ENCODE measurements at places on chromosomes 1 and 21. TPM values are rescaled to one million over a fixed set of nuclear protein-coding genes. Genes with fewer than 3 reads are reported as not detected.

DNA sequence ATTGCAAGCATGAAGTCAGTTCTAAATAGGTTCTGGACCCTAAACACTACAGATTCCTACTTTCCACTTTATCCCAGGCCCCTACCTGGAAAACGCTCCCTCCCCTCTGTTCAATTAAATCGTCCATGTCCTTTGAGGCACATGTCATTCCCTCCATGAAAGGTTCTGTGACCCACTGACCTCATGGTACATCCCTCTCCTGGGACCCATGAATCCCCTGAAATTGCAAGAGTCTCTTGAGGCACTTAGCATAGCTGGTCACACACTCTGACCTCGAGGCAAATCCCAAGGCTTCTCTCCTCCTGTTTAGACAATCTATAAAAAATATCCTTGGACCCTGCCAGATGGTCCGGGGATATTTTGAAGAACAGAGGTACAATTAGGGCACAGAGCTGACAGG lies 34.3 kb upstream of the KRTAP19-8 start:
- DNase-seq, result no peak

DNA sequence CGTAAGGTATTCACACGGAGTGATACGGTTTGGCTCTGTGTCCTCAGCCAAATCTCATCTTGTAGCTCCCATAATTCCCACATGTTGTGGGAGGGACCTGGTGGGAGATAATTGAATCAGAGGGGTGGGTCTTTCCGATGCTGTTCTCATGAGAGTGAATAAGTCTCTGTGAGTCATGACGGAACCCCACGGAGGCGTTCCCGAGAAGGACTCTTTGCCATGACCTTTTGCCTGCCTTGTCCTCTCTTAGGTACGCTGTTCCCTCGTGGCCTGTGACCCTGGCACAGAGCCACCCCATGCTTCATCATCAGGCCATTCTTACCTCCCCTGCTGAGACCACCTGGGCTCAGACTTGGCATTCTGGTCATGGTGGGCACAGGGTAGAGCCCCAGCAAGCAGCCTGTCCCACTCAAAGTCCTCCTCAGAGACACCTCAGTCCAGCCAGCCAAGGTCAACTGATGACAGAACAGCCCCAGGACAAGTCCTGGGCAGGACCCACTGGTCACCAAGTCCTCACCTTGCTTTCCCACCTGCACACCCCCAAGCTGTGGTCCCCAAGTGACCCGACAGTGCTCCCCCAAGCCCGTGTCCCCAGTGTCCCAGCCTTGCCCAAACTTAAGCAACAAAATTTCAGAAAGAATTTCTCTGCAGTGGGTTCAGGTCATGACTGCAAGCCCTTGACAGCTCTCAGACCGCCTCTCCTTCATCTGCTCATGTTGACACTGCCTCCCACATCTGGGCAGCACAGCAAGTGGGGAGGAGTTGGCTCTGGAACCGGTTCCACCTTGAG lies 158.4 kb downstream of the ACTL8 start:
- DNase-seq, result no peak

The SMCP gene
- not detected for total RNA-seq

GRCh38 chr1:201354151-201354900 lies 23.2 kb downstream of the TNNT2 start:
- DNase-seq, result no peak

The OR2L13 gene
- not detected for total RNA-seq

DNA sequence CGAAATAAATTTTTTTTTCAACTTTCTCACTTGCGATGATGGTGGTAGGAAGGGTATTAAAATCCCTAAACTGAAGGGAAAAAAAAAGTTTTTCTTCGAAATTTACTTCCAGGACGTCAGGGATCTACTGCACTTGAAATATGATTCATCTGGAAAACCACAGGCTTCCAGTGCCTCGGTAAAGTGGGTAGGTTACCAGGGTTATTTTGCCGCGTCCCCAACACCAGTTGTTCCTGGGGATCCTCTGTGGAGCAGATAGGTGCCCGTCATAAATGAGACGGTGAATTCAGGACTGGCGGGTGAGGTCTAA lies 773 bp downstream of the RABIF start:
- DNase-seq, result no peak

GRCh38 chr1:82560566-82560965 lies 759.8 kb downstream of the ADGRL2 start:
- no peak for DNase-seq

GRCh38 chr1:64505944-64506655 lies 36.2 kb downstream of the CACHD1 start:
- no peak for DNase-seq

The TIE1 gene
- total RNA-seq, result not detected

GRCh38 chr1:164785841-164786534 lies 227.0 kb downstream of the PBX1 start:
- no peak for DNase-seq

- DNase-seq, result no peak
Observed at GRCh38 chr1:16072616-16073484, 601 bp downstream of the FAM131C start.

The FAAH gene
- total RNA-seq, result 0.74 TPM

The FAM151A gene
- total RNA-seq, result not detected

GRCh38 chr1:203619091-203619780 lies 7.4 kb upstream of the ATP2B4 start:
- DNase-seq, result peak; percentile 99

DNA sequence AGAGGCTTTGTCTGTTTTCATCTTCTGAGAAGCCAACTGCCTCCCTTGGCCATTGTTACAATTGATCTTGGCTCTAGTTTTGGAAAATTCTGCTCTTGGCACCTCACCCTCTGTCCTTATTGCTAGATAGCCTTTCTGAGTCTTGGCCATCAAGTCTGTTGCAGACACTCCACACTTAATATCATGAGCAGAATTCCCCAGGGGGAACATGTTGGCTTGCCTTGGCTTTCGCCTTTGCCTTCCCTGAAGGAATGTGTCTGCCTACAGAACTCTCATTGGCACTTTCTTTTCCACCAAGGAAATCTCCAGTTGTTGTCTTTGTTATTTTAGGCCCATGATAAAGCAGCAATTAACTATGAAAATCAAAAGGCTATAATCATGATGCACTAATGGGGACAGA lies 42.7 kb upstream of the LDLRAP1 start:
- no peak for DNase-seq

DNA sequence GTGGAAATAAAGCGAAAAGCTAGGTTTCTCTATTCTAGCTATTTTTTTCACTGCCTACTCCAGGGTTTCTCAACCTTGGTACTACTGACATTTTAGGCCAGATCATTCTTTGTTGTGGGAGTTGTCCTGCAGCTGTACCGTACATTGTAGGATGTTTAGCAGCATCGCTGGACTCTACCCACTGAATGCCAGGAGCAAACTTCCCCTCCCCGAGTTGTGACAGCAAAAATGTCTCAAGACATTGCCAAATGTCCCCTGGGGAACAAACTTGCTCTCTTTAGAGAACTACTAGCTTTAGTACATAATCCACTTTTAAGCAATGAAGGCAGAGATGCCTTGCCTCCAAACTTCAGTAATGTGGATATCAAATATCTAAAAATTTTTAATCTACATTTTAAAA lies 122.8 kb downstream of the PLPPR5 start:
- DNase-seq, result no peak

The ZYG11A gene
- 2.1 TPM for total RNA-seq

The FOXJ3 gene
- 32.3 TPM for total RNA-seq

- no peak for DNase-seq
Observed at GRCh38 chr1:197981561-197981960, 64.4 kb downstream of the LHX9 start.

DNA sequence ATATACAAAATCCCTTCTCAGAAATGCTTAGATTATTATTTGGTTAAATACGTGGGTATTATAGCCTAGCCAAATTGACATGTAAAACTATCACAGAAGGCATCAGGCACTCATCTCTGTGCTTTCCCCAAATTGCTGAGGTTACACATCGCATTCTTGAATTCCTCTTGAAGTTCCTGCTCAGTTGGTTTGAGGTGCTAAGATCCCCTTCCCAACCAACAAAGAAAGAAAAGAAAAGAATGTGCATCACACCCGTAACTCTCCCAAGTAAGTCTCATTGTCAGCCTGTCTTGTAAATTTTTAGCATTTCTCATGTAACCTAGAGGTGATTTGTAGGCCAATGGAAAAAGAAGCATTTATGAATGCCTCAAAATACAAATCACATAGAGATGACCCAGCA lies 539.2 kb upstream of the PRMT6 start:
- no peak for DNase-seq

GRCh38 chr1:56922070-56922469 lies 43.7 kb downstream of the C8B start:
- DNase-seq, result no peak

DNA sequence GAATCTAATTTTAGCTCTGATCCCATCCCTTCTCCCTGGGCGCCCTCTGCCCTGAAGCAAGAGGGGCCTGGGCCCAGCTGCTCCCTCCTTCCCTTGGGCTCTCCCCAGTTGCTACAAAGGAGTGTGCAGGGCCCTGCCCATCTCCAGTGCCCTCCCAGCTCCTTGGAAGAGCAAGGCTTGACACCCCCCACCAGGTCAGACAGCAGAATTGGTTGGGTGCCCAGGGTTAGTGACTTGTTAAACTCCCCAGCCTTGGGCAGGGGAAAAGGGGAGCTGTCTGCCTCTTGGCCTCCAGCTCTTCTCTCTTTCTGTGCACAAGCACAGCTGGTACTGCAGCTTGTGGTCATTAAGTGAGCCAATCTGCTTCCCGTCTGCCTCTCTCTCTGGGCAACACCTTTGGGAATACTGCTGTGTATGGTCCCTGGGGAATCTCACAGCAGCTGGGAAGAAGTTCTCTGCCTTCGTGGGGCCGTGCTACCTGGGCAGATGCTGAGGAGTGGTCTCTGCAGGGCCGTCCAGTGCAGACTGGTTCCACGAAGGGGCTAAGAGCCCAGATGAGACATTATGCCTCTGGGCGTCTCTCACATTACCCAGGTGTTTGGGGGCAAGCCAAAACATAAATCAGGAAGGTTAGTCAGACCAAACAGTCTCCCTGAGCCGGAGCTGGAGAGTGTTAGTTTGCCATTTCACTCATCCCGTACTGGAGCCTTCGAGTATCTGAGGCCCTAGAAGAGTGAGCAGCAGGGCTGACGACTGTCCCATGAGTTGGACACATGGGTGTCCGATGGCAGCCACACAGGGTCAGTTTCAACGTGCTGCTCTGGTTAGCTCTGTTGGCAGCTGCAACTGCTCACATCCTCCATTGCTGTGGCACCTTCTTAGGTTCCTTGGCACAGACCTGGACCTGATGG lies 37.3 kb downstream of the TMEM53 start:
- DNase-seq, result no peak

The ARHGAP30 gene
- total RNA-seq, result not detected

The CD58 gene
- total RNA-seq, result 23.2 TPM

The DPT gene
- not detected for total RNA-seq

- no peak for DNase-seq
Observed at GRCh38 chr1:241101622-241102021, 255.4 kb downstream of the RGS7 start.

DNA sequence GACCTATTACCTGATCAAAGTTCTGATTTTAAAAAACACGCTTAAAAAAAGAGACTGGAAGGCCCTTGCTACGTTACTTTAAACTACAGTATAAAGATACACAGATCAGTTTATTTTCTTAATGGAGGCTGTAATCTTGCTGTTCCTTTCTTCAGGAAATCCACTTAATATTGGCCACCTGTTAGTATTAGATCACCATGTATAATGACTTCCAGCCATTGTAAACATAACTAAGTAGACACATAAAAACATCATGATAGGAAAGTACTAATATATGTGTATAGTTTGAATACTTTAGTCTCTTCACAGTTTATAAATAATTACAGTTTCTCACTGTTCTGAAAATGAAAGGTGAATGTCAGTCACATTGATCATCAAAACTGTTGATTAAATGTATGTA lies 68.6 kb downstream of the ADGRL2 start:
- no peak for DNase-seq

DNA sequence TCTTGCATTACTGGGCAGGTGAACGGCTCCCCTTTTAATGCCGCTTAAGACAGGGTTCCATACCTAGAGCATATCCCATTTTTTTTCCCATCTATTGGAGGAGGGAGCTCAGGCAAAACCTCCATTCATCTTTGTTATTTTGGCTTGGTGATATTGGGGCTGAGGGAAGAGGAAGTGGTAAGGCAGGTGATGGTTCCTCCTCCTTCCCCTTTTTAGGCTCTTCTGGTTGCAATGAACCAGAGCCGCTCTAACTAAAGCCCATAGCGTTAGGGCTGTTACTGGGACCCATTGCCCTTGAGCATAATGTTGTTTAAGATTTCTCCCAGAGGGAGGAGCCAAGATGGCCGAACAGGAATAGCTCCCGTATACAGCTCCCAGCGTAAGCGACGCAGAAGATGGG lies 21.1 kb downstream of the PYHIN1 start:
- no peak for DNase-seq

DNA sequence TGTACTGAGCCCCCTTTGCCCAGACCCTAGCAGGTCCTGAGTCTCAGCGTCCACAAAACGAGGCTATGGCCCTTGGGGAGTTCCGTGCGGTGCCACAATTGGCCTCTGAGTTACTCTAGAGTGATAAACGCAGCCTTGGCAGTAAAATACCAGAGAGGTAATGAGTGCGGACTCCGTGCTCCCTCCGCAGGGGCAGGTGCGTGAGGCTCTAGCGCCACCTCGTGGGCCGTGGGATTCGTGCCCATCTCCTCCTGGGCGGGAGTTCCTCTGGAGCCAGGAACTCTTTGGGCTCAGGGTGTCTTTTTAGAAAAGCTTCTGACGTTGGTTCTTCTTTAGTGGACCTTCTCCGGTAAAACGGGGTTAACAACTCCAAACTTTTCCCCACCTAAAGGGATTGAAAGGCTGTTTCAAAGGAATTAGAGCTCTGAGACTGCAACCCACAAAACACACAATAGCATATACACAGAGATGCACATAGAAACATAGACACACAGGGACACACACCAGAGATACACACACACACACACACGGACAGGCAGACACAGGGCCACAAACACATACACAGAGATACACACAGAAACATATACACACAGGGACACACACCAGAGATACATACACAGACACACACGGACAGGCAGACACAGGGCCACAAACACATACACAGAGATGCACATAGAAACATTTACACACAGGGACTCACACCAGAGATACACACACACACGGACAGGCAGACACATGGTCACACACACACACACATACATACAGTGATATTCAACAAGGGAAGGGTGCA lies 99.4 kb downstream of the KCNJ15 start:
- DNase-seq, result peak; percentile 80

GRCh38 chr1:6267686-6268322 lies 6.9 kb upstream of the GPR153 start:
- no peak for DNase-seq

The GPX7 gene
- total RNA-seq, result 22.6 TPM

Data from SJSA1 (cell line).